ENCODE measurements at places on chromosomes 5 and 9.

DNA sequence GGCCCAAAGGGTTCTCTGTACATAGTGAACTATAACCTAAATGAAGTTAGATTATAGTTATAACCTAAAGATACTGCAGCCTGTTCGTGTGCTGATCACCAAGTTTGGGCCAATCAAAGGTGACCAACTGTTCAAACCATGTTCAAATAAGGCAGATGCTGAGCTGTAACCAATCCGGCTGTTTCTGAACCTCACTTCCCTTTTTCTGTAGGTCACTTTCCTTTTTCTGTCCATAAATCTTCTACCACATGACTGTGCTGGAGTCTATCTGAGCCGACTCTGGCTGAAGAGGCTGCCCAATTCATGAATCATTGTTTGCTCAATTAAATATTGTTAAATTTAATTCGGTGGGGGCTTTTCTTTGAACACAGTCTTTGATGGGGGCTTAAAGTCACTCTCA is 1920.2 kb downstream of the MAT2B start:
- DNase-seq = no peak

GRCh38 chr9:6109571-6109970 is 94.1 kb upstream of the RANBP6 start:
- DNase-seq = no peak

DNA sequence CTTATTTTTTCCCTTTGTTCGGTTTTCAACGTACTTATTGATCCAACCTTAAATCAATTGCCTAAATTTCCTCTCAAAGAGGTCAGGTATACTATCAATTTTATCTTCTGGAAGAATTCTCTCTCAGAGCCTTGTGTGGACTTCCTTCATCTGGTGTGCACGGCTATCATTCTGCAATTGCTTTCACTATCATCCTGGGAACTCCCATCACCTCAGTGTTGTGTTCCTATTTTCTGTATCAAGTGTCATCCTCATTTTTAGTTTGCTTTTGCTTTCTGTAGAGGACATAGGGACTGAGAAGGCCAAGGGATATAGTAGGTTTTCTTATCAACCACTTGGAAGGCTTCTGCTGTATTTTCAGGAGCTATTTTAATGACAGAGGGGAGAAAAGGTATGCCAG is 11.3 kb downstream of the STOM start:
- no peak for DNase-seq

- no peak for DNase-seq
These were observed 96.3 kb downstream of the CACNA1B start for GRCh38 chr9:137973829-137974416.

- DNase-seq = no peak
These were observed 7.5 kb downstream of the ADAMTS13 start for GRCh38 chr9:133429641-133430161.

- DNase-seq = no peak
These were observed 72.3 kb downstream of the STK32A start for GRCh38 chr5:147307170-147307569.

- DNase-seq = no peak
These were observed 16.6 kb downstream of the ZNF608 start for GRCh38 chr5:124729720-124730359.

DNA sequence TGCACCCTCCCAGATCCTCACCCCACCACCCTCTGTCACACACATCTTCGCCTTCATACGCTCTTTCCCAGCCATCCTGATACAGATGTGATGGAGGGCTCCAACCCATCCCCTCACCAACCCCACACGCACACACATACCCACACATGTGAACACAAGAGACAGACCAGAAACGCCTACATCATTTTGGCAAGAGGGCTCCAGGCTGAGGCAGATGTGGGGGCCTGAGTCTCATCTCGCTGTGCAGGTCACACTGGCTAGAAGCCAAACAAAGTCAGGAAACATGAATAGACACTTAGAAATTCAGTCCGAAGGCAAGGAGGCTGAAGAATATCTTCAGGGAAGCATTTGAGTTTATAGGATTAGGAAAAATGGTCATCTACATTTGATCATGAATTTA is 6.2 kb downstream of the PRDM12 start:
- no peak for DNase-seq

DNA sequence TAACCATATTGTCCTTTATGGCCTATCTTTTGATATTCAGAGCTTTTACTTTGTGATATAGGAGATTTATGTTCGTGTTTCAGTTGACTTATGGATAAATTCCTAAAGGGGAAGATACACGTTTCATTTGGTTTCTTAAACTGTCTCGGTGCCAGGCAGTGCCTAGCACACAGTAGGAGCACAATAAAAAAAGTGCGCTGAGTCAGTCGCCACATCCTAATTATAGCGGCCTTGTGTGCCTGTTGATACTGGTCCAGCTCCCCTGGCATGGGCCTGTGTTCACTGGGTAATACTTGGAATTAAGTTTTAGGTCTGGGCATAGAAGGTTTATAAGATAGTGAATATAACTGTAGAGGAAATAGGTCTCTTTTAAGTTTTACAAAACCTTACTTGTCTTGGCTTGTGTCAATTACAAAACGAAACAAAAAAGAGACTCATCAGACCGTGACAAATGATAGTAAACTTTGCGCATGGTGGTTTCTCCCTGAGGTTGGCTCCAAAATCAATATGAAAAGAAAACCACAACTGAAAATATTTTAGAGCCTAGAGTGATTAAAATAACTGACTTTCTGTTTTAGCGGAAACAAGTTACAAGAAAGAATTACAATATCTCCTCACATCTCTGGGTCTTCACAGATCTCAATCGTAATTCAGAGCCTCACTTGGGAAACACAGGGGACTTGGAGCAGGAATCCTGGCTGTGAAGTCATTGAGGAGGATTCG is 84.8 kb downstream of the MVB12B start:
- DNase-seq = no peak

- DNase-seq = no peak
These were observed 109.4 kb upstream of the TBCA start for GRCh38 chr5:77885519-77885918.

DNA sequence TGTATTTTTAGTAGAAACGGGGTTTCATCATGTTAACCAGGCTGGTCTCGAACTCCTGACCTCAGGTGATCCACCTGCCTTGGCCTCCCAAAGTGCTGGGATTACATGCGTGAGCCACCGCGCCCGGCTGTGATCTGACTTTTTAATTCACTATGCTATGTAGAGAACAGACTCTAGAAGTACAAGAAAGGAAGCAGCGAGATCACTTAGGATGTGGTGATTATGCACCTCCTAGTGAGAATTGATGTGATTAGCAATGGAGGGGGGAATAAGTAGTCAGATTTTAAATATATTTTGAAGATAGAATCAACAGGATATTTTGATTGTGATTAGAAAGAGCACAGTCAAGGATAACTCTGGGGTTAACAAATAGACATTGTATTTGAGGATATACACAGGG is 36.3 kb downstream of the GAPVD1 start:
- no peak for DNase-seq

DNA sequence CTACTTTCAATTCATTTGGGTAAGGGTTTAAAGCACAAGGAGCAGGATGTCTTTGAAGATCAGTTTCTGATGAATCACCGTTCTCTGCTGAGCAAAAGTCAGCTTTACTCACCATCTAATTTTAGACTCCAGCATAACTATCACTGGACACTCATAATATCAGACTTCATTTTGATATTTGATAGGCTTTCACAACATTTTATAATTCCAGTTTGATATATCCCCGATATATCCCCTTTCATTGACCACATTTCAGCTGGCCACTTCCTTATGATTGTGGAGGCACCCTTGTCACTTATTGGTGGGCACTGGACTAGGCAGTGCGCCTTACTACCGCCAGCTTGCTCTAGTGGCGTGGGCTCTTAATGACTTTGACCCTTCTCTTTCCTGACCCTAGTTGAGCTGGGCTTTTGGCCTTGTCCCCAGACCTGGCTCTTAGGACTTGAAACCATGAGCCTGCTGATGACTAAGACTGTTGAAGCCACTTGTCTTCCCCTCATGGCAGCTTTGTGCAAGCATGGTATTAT is 46.8 kb downstream of the CYSTM1 start:
- no peak for DNase-seq

GRCh38 chr5:141330299-141331080 is at the start of gene PCDHGA1:
Gene PCDHGA1 (plus strand): TSS chr5:141330514.
- no peak for DNase-seq

- no peak for DNase-seq
These were observed 44.0 kb downstream of the RNF130 start for GRCh38 chr5:180027459-180028089.

DNA sequence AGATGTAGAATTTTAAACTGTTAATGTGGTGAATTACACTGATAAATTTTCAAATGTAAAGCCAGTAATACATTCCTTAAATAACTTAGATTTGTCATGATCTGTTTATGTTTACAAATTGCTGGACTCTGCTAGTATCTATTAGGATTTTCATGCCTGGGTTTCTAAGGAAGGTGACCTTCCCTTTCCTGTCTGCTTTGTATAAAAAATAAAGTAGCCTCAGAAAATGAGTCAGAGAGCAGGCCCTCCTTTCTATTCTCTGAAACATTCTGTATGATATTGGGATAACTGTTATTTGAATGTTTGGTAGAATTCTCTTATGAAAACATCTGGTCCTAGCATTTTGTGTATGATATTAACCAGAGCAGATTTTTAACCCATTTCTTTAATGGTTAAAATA is 255.3 kb downstream of the SYK start:
- DNase-seq = no peak

DNA sequence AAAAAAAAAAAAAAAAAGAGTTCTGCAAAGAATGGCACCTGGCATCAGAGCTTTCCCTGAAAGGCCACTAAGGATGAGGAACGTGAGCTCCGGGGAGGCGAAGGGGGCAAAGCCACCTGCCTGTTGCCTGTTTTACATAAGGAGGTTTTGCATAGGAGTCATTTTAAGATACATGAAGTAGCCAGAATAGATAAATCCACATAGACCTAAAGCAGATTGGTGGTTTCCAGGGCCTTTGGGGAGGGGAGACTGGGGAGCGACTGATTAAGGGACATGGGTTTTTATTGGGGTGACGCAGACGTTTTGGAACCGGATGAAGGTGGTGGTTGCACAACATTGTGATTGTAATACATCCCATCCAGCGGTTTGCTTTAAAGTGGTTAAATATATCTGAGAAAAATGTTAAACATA is 7.1 kb downstream of the NEK6 start:
- DNase-seq = no peak

GRCh38 chr5:73120222-73121118 is at the start of gene TMEM171:
Gene TMEM171 (plus strand): TSS chr5:73120575. CDS start chr5:73123374, 2,799 bp downstream.
- DNase-seq = no peak

DNA sequence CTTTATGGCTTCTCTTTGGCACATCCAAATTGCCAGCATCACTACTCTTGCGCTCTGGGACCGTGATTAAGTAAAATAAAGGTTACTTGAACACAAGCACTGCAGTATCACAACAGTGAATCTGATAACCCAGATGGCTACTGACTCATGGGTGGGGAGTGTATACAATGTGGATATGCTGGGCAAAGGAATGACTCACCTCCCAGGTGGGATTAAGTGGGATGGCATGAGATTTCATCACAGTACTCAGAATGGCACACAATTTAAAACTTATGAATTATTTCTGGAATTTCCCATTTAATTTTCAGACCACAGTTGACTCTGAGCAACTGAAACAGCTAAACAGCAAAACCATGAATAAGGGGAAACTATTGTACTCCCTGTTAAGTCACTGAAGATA is 4.3 kb downstream of the GFM2 start:
- DNase-seq = no peak

DNA sequence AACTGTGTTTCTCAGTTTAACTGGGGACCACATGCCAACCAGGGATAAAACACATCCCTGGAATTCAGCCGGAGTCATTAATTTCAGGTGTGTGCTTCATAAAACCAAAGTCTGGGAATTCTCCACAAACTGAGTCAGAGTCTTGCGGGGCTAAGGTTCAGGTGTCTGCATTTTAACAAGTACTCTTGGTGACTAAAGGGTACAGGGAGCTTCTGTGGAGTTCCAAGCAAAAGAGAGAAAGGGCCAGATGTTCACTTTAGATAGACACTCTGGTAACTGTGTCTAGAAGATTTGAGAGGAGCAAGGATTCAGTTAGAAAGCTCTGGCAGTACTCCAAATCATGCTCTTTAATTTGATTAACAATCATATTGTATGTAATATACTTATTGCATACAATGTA is 4.0 kb downstream of the NADK2 start:
- no peak for DNase-seq

DNA sequence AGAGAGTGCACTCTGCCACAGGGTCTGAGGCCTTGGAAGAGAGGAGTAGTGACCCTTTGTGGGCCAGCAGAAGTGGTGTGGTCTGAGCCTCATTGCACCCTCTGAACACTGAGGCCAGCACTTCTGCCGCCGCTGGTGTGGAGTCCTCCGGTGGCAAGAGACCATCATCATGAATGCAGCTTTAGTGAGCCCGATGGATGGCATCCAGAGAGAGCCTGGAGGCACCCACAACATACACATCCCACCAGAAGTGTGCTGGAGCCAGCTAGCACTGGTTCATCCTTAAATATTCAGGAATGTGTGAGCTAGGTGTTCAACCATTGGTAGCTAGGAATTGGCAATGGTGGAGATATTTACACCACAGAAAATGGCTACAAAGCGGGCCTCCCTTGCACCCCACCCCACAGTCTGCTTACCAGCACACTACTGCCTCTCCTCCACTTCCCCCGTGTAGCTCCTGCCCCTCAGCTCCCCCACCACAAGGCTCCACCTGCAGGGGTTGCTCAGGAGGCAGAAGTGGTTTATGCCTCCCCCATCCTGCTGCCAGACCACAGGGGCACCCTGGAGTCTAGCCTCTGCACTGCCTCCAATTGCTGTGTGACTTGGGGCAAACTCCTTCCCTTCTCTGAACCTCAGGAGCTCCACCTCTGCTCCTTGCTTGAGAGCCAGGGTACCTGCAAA is 16.4 kb downstream of the SLC6A7 start:
- DNase-seq = no peak

GRCh38 chr5:173310218-173310769 is 17.9 kb downstream of the STC2 start:
- no peak for DNase-seq

- no peak for DNase-seq
These were observed 559.2 kb upstream of the TLE4 start for GRCh38 chr9:79012561-79012960.

- DNase-seq = no peak
These were observed at the start of gene MCTP1 for GRCh38 chr5:95284572-95285408. Gene MCTP1 (minus strand): TSS chr5:95285094.

GRCh38 chr9:37951671-37952449 is 47.9 kb upstream of the SLC25A51 start:
- DNase-seq = no peak

- no peak for DNase-seq
These were observed 32.1 kb upstream of the ALDOB start for GRCh38 chr9:101467690-101468089.

- DNase-seq = no peak
These were observed 36.5 kb upstream of the ERCC6L2 start for GRCh38 chr9:95839012-95839411.

- DNase-seq = no peak
These were observed 59.3 kb downstream of the NPR3 start for GRCh38 chr5:32770444-32770843.
